ENCODE measurements at places on chromosomes 4 and X.

DNA sequence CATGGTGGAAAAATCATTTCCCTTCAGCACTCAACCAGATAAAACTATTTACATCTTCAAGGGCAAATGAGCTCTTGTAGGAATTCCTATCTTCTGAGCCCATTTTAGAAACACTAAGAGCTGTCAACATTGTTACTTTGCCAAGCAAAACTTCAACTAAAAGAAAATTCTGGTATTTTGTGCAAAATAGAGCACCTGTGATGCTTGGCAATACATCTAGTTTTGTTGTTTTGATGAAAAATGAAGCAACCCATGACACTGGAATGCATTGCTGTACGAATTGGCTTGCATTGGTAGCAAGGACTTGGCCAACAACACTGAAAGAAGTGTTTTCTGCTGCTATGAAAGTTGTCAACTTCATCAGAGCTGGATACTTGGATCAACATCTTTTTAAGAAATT is 194.4 kb downstream of the COX18 start:
- no peak for DNase-seq

- no peak for DNase-seq
Measured at GRCh38 chr4:175561696-175562095, 250.4 kb downstream of the GPM6A start.

- DNase-seq, result peak; percentile 53
Measured at GRCh38 chr4:140635606-140636005, 66.8 kb upstream of the UCP1 start.

- no peak for DNase-seq
Measured at GRCh38 chr4:98632258-98632657, 26.2 kb downstream of the TSPAN5 start.

GRCh38 chr4:187190390-187190789 is 466.7 kb upstream of the FAT1 start:
- DNase-seq, result no peak

- no peak for DNase-seq
Measured at GRCh38 chrX:28391528-28391927, 195.7 kb upstream of the IL1RAPL1 start.

DNA sequence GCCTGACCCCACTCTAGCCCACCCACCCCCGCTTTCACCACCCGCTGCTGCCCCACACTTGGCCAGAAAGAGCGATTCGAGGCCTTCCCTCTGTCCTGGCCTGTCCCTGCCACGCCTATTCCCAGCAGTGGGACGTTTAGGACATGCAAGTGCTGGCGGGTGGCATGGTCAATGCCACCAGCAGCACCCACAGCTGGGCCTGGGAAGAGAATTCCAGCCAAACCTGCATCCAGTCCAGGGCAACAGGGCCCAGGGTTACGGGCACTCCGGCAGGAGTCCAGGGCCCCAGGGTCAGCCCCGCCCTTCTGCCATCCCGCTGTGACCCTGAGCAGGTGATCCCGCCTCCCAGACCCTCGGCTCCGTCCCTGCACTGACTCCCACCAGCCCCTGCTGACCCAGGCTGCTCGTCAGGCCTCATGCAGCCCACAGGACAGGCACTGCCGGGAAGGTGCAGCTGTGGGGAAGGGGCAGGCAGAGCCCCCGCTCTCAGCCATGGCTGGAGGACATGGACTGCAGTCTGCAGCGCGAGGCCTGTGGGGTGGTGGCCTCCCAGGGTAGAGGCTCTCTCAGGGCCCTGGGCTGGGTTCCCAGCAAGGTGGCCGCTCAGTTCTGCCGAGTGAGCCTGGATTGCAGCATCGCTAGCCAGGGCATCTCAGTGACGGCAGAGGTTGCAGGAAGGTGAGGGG is 6.8 kb upstream of the HTRA3 start:
- DNase-seq, result no peak

- no peak for DNase-seq
Measured at GRCh38 chrX:51047950-51048349, 137.4 kb downstream of the BMP15 start.

- DNase-seq, result no peak
Measured at GRCh38 chrX:116278826-116279225, 108.3 kb downstream of the AGTR2 start.
